ENCODE measurements at places on chromosomes 3 and 15. TPM values are rescaled to one million over a fixed set of nuclear protein-coding genes. Genes with fewer than 3 reads are reported as not detected.

- no peak for DNase-seq
Observed at GRCh38 chr3:12478326-12478725, 6.0 kb upstream of the TSEN2 start.

GRCh38 chr3:124770336-124771082, 40.3 kb downstream of the UMPS start:
- DNase-seq, result no peak

- no peak for DNase-seq
Observed at GRCh38 chr3:100429187-100429716, 27.9 kb downstream of the LNP1 start.

The LDHAL6B gene
- not detected for total RNA-seq

The UROC1 gene
- not detected for total RNA-seq

The DNAH12 gene
- not detected for total RNA-seq

The PLA2G4B gene
- total RNA-seq, result 7.2 TPM

The IRAK2 gene
- 9.1 TPM for total RNA-seq

The FANCD2OS gene
- not detected for total RNA-seq
